Uterus (tissue), 4 donors: ENCODE measurements at places on chromosomes 1 and 21. TPM values are rescaled to one million over a fixed set of nuclear protein-coding genes. Genes with fewer than 3 reads are reported as not detected.
A peak's percentile ranks its signal among the peaks of the same experiment; 100 is the strongest.

DNA sequence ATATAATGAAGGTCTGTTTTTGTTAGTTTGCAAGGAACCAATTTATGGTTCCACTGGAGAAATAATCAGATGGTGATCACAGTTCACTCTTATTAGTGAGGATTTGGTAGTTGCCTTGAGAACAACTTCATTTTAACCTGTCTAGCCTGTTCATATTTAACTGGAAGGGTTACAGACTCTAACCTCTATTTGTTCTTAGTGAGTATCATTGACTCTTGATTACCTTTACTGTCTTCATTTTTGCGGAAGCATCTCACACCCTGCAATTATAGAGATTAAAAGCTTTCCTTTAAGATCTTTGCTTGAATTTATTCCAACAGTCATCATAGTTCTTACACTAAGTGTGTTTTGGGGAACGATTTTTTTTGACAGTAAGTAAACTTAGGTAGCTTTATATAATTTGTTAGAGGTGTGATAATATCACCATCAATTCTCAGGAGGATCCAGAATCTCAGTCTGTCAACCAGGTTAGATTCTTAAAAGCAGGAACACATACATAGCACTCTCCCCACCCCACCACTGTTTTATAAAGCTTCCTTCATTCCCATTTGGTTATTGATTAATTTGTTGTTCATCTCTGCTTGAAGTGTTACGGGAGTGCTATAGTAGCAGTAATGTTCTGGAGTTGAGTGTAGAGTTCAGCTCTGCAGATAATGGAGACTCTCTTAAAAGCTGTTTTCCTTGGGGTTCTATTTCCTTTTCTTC is 30.1 kb downstream of the B3GALT2 start:
- no peak for DNase-seq

The PHGDH gene
- total RNA-seq, result 6.4 TPM

GRCh38 chr1:42442662-42443061 is 13.2 kb downstream of the ZMYND12 start:
- no peak for DNase-seq

- peak; percentile 37 for DNase-seq
Measured at GRCh38 chr1:115301438-115302020, 36.5 kb downstream of the NGF start.

The CHI3L1 gene
- 6.2 TPM for total RNA-seq

GRCh38 chr1:54810153-54810942 is 9.2 kb upstream of the TTC22 start:
- peak; percentile 65 for DNase-seq

GRCh38 chr1:4171480-4172450 is 271.7 kb upstream of the C1orf174 start:
- no peak for DNase-seq

DNA sequence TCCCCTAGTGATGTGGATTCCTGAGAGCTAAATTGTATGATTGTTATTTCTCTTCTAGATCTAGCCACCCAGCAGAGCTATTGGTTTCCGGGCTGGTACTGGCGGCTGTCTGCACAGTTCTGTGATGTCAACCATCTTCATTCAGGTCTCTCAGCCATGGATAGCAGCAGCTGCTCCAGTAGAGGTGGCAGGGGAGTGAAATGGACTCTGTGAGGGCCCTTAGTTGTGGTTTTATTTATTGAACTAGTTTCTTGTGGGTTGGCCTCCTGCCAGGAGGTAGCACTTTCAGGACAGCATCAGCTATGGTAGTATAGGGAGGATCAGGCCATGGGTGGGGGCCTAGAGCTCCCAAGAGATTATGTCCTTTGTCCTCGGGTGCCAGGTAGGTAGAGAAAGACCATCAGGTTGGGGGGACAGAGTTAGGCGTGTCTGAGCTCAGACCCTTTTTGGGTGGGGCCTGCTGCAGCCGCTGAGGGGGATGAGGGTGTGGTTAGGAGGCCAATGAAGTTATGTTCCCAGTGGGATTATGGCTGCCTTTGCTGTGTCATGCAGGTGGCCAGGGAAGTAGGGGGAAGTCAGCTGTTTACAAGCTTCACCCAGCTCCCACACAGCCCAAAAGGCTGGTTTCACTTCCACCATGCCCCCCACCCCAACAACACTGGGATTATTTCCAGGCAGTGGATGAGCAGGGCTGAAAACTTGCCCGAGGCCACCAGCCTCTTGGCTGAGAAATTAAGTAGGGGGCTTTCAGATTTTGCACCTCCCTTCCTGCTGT is 55.1 kb upstream of the RGS4 start:
- DNase-seq, result no peak

DNA sequence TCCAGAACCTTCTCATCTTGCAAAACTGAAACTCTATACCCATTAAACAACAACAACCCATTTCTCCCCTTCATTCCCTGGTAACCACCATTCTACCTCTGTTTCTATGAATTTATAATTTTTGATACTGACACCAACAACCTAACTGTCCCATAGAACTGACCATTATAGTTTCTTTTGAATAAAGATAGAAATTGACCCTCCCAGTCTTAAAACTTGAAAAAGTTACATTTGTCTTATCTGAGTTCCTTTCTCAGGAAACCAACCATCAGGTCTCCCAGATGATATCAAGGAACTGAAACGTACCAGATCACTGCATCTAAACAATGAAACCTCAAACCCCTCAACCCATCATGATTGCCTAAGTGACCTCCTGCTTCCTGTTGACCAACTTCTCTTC is 27.1 kb downstream of the RNF115 start:
- DNase-seq, result no peak

DNA sequence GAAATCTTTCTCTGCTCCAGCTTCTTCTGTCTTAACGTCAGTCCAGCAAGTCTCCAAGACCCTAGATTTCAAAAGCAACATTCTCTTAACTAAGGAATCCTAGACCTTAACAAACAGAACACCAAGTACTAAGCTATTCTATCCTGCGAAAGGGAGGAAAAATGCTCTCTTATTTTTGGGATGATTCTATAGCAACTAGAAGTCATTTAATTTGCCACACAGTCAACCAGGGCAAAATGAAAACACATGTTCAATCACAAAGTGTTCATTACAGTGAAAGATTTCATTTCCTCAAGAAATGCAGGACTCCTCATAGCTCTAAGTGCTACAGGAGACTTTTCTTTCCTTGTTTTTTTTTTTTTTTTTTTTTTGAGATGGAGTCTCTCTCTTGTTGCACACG is 36.2 kb upstream of the DOCK7 start:
- no peak for DNase-seq

DNA sequence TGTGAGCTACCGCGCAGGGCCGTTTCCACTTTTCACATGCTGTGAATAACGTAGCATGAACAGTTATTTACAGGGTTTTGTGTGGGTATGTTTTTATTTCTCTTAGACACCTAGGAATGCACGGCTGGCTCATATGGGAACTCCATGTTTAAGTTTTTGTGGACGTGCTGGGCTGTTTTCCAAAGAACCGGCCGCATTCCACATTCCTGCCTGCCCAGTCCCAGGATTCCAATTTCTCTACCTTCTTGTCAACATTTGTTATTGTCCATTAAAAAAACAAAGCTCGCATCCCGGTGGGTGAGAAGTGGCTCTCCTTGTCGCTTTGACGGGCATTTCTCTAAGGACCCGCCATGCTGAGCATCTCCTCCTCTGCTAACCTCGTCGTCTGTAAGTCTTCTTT is 47.1 kb upstream of the LRRC3 start:
- no peak for DNase-seq

DNA sequence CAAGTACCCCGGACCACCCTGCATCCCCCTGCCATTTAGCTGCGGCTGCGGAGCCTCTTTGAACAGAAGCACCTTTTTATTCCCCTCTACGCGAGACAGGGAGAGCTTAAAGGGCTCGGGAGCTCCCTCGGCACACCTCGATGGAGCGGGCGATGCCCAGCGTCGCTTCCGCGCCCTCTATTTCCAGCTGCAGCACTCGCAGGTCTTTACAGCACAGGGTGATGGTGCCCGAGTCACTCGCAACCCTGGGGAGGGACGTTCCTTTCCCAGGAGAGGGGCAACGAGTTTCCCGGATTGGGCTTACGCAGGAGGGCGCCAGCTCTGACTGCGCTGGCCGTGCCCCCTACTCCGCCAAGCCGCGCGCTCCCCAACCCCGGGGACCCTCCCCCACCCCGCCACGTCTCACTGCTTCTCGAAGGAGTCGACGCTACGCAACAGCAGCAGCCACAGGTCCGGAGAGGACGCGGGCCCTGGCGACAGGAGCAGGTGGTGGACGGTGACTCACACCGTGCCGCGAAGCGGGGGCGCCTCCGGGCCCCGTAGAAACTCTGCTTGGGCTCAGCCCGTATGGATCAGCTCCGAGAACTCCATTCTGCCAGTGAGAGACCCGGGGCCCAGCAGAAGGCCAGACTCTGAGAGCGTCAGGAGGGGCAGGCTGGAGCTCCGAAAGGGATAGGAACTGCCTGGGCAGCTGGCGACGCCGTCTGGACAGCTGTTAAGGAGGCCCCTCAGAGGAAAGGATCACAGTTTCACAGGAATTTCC is 5.8 kb upstream of the FAM167B start:
- peak; percentile 67 for DNase-seq

- DNase-seq, result no peak
Measured at GRCh38 chr1:45870500-45870899, 67.1 kb downstream of the MAST2 start.

DNA sequence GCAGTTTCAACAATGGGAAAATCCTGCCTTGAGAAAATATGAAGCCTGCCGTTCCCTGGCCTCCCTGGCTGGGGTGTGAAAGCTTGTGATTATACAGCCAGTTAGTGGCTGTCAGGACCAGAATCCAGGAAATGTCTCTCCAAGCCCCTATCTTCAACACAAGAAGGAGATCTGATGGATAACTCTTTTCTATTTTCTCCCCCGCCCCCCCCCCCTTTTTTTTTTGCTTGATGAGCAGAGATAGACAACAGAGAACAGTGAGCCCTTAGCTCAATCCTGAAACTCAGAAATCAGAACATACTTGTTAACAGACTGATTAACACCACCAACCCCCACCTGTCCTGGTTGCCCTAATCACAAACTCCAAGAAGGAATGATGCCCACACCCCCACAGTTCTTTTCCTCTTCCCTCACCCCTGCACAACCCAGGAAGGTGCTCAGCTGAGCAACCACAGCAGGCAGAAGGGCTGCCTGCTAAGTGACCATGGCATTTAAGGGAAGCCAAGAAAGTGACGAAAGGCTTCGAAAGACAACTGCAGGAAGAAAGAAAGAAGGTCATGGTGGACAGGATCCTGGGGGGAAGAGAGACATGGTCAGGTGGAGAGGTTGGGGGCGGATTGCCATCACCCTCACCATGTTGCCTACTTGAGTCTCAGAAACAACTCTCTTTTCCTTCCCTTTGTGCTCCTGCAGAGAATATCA is 12.3 kb upstream of the DENND2D start:
- no peak for DNase-seq

GRCh38 chr1:32746130-32746529 is 43.6 kb upstream of the SYNC start:
- DNase-seq, result no peak

DNA sequence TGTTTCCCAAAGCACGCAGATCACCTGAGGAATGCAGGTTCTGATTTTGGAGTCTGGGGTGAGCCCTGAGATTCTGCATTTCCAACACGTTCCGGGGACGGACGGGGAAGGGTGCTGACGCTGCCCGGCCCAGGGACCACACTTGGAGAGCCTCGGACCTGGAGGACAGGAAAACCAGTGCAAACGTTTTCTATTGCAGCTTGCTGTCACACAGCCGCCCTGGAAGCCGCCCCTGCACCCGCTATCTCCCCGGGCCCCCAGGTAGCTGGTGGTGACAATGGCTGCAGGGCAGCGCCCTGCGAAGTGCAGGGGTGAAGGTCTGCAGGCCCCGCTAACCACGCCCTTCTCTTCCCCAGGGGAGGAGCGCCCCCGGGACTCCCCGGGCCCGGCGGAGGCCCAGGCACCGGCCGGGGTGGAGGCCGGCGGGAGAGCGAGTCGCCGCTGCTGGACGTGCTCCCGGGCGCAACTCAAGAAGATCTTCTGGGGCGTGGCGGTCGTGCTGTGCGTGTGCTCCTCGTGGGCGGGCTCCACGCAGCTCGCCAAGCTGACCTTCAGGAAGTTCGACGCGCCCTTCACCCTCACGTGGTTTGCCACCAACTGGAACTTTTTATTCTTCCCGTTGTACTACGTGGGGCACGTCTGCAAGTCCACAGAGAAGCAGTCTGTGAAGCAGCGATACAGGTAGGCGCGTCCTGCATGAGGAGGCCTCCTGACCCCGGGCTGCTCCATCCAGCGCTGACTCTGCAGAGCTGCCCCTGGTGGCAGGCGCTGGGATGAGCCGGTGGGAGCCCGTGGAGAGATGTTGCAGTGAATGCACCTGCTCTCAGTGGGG is 142.0 kb upstream of the COA6 start:
- no peak for DNase-seq

The RBM11 gene
- 8.2 TPM for total RNA-seq

- no peak for DNase-seq
Measured at GRCh38 chr1:148315071-148315811, 163.2 kb upstream of the NBPF11 start.

GRCh38 chr21:45386336-45386727 is 18.6 kb upstream of the COL18A1 start:
- DNase-seq, result peak; percentile 24

- no peak for DNase-seq
Measured at GRCh38 chr1:38090796-38091195, 44.2 kb upstream of the POU3F1 start.

The OR13G1 gene
- total RNA-seq, result not detected

- DNase-seq, result no peak
Measured at GRCh38 chr21:33075596-33076195, 5.8 kb downstream of the OLIG1 start.

DNA sequence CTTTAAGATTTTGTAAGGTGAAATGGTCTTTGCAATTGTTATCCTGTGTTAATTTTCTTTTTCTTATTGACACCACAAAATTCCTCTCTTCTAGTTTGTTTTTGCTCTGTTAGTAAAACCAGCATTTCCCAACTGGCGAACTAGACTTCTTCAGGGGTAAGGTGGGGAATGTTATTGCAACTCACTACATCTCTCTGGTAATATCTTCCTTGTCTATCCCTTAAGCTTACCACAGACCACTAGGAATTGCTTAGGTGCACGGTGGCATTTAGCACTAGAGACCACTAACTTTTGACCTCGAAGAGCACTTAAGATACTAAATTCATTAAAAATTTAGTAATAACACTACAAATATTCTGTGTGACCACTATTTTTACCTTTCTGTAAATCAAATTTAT is 4.2 kb upstream of the COA6 start:
- DNase-seq, result no peak

DNA sequence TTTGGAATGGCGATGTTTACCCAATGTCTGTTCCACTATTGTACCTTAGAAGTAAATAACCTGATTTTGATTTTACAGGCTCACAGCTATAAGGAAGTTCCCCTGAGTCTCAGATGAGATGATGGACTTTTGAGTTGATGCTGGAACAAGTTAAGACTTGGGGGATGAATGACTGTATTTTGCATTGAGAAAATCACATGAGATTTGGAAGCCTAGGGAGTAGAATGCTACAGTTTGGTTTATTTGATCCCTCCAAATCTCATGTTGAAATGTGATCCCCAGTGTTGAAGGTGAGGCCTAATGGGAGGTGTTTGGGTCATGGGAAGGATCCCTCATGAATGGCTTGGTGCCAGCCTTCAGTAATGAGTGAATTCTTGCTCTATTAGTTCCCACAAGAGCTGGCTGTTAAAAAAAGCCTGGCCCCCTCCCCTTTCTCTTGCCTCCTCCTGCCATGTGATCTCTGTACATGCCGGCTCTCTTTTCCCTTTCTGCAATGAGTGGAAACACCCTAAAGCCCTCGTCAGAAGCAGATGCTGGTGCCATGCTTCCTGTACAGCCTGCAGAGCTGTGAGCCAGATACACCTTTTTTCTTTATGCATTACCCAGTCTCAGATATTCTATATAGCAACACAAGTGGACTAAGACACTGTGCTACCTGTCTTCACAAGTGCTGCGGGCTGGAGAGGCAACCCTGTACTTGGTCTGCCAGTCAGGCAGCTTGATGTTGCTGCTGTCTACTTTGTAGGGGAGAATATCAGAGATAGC is 77.0 kb upstream of the TLR5 start:
- no peak for DNase-seq

The AK2 gene
- total RNA-seq, result 126 TPM
